Germinal center (tissue), 1 donor: ENCODE measurements at places on chromosomes 3 and 15.

DNA sequence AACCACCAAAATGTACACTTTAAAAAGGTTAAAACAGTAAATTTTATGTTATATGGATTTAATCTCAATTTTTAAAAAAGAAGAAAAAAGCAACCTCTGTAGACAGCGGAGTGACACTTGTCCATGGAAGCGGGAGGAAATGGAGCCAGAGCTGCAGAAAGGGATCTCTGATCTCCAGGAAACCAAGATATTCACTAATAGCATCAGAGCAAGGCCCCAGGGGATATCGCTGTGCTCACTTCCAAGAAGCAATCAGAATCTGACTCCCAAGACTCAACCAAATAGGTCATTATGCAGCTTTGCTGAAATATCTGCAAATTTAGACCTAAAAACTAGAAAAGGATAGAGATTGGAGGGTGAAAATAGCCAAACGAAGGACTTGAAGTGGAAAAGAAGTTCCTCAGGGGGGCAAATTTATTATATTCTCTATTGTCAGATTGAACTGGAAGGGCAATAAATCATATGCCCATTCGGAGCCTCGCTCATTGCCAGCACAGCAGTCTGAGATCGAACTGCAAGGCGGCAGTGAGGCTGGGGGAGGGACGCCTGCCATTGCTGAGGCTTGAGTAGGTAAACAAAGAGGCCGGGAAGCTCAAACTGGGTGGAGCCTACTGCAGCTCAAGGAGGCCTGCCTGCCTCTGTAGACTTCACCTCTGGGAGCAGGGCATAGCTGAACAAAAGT is 62.0 kb upstream of the ATP2C1 start:
- DNase-seq = no peak

DNA sequence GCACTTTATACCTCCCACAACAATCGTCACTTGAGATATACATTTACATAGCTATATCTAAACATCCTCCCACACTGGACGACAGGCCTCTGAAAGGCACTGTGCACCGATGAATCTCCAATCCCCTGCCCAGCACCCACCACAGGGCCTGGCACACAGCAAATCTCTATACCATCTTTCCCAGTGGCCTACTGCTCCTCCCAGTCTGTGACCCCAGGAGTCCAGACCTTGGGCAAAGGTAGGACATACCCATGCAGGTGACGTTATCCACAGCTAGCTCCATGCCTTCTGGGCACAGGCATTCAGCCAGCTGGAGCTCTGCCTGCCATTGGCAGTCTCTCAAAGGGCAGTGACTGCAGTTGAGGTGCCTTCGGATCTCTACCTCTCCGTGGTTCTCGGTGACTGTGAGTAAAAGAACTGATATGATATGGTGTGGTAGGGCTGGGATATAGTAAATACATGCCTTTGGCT is 5.8 kb downstream of the LTK start:
- DNase-seq = no peak

- no peak for DNase-seq
Observed at GRCh38 chr3:116338713-116339112, 106.6 kb downstream of the LSAMP start.

DNA sequence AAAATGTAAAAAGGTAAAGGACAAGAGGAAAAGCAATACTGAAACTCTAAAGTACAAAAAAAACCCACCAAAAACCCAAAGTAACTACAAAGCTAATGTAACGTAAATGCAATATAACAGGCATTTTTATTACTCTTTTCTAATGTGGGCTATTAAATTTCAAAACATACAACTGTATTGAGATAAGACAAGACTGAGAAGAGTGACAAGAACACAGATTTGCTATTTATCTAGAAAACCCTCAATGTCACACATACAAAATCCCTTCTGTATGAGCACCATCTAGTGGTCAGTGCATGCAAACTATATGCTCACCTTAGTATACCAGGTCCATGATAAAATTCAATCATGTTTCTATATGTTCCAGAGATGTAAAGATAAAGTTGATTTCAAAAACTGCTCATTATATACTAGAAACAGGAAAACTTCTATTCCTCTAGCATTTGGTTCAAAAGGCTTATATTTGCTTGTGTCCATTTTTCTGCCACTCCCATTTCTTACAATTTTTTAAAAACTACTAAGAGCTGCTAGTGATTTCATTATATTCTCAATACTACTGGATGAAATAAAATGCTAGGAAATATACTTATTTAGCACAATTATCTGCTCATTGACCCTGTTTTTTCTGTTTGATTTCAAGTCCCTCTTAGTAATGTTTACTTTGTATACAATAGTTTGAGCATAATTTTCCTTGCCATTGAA is 111.4 kb downstream of the DLG1 start:
- DNase-seq = peak; percentile 34

- DNase-seq = no peak
Observed at GRCh38 chr15:41661078-41661517, 893 bp downstream of the MGA start.

- no peak for DNase-seq
Observed at GRCh38 chr3:35651851-35652250, 12.5 kb downstream of the ARPP21 start.

GRCh38 chr3:183255348-183255730 is 2.3 kb downstream of the B3GNT5 start:
- no peak for DNase-seq

DNA sequence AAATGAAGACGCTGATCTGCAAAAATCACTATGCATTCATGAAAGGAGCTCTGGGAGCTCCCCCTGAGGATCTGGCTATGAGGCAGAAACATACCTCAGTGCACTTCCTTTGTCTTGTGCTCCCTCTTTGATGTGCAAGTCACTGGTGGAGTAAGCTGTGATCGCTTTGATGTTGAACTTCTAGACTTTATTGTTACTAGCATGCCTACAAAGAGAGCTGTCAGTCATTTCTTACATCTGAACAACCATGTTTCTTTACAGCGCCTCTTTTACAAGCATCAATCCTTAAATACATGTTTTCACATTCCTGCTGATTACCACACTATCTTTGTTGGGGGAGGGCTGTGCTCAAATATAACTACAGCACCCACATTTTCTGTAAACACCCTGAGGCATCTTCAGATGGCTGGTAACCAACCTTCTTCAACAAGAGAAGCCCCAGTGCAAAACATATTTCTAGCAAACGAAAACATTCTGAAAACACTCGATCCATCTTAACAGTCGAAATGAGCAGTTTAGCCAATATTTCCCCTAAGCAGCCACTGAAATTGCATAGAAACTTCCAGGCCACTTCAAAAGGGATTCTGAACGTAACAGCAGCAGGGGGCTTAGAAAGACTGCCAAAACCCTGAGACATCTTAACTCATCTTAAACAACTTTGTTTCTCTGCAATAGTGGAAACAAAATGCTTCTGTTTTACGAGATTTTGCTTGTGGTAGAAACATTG is 101.9 kb upstream of the ICE2 start:
- DNase-seq = no peak

- no peak for DNase-seq
Observed at GRCh38 chr3:90054311-90054710, 946.9 kb downstream of the EPHA3 start.

- no peak for DNase-seq
Observed at GRCh38 chr15:38070778-38071177, 136.3 kb downstream of the TMCO5A start.

DNA sequence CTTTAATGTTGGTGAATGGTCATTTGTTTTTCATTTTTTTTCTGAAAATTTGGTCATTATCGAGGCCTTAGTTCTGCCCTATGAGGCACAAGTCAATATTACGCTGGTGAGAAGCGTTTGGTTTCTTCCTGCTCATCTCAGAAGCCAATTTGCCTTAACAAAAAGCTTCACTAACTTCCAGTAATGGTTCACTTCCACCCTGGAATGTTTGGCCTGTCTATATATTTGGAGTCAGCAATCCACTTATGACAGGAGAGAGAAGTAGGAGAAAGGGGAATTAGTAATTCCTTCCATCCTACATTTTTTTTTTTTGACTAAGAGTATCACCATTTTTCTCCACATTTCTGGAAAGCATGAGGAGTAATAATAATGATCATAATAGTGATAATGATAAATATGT is 124.4 kb downstream of the DIPK2A start:
- DNase-seq = no peak

- peak; percentile 75 for DNase-seq
Observed at GRCh38 chr3:190321789-190322603, at the start of gene CLDN1. TSS of gene CLDN1 (minus strand) at chr3:190322446. CDS start at chr3:190322206, 240 bp downstream.

DNA sequence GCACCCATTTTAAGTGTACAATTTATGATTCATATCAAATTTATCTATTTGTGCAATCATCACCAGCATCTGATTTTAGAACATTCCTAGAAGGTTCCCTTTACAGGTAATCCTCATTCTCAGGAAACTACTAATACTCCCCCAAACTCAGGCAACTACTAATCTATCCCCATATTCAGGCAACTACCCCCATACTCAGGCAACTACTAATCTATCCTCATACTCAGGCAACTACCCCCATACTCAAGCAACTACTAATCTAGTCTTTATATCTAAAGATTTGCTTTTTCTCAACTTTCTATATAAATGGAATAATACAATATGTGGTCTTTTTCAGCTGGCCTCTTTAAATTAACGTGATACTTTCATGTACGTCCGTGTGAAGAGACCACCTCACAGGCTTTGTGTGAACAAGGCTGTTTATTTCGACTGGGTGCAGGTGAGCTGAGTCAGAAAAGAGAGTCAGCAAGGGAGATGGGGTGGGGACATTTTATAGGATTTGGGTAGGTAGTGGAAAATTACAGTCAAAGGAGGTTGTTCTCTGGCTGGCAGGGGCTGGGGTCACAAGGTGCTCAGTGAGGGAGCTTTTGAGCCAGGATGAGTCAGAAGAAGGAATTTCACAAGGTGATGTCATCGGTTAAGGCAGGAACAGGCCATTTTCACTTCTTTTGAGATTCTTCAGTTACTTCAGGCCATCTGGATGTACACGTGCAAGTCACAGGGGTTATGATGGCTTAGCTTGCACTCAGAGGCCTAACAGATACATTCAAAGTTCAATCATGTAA is 1444.5 kb upstream of the CADM2 start:
- no peak for DNase-seq

DNA sequence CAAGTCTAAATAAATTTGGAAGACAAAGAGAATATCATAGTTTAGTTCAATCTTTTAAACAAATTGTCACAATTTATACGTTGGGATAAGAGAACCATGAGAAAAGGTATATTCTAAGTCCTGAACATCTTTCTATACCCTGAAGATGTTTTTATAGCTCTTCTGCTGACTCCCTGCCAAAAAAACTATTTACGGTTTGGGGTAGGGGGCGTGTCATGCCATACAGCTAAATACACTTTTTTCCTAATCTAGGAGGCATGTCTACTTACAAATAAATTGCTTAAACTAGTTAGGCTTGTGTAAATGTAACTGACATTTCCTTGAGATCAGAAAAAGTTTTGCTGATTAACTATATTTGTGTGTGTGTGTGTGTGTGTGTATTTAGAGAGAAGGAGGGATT is 163.3 kb downstream of the PGPEP1L start:
- no peak for DNase-seq

- no peak for DNase-seq
Observed at GRCh38 chr3:151011427-151011826, 38.9 kb upstream of the CLRN1 start.

DNA sequence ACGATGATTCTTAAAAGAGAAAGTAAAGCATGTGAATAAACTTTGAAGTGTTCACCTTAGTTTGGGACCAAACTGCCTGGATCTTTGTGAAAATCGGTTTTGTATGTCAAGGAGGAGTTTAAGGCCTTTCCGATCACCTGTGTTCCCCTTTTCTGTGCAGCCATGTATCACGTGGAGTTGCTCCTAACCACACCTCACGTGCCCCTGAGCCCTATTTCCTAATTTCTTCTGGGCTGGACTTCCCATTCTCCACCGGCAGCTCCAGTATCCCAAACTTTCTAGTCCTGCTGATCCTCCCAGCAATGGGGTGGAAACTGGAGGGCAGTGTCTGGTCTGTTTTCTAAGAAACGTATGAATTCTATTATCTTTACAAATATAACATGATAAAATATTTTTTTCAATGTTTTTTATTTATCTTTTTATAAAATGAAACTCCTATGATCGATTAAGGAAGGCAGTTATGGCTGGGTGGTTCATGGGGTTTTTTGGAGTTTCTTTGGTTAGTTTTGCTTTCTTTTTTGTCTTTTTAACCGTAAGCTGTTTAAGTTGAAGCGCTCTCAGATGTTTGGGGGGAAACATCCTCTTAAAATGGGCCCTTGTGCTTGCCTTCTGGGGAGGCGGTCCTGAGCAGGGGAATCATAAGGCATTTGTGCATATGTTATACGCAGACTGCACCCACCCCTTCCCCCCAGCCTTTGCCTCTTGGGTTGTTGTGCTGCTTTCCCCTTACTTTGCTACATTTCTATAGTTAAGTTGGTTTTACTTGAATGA is 43.6 kb upstream of the WWTR1 start:
- DNase-seq = no peak

GRCh38 chr15:24617646-24618045 is 57.9 kb upstream of the NPAP1 start:
- no peak for DNase-seq

DNA sequence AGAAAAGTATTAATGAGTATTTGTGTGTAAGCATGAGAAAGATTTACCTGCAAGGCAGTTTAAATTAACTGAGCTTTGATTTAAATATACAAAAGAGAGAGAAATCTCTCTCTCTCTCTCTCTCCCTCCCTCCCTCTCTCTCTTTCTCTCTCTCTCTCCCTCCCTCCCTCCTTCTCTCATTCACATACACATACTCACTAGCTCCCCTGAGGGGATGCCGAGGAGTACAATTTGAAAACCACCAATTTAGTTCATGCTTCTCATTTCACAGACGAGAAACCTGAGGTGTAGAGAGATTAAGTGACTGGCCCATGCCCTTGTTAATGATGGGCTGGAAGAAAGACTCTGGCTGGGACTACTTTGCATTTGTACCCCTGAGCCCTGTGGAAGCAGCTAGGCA is 59.4 kb downstream of the MECOM start:
- no peak for DNase-seq

- DNase-seq = peak; percentile 23
Observed at GRCh38 chr3:14537590-14538450, 2.3 kb downstream of the GRIP2 start.

DNA sequence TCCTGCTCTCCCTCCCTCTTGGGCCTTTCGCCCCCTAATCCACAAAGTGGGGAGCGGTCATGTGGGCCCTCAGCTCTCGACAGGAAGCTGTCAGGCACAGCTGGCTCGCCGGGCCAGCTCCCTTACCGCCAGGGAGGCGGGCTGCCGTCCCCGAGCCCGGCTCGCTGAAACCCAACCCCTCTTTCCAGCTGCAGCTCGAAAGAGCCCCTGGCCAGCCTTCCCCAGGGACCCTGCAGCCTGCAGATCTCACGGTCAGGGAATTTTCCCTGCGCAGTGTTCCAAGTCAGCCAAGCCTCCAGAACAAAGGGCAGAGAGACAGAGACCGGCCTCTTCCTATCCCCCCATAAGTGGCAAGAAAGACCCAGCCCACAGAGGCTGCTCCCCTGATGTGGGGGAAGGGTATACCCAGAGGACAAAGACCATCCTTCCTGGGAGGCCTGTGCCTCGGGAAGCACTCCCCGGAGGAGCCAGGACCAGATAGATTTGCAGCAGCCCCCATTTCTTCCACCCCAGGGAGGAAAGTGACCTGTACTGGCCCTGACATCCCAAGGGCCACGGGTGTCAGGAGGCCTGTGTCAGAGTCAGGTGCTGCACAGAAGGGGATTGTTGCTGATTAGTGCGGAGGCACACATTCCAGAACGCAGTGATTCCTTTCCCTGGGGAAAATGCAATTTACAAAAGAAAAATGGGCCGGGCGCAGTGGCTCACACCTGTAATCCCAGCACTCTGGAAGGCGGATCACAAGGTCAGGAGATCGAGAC is 32.6 kb downstream of the MAGEF1 start:
- no peak for DNase-seq

GRCh38 chr15:57044072-57044702 is 125.7 kb downstream of the TCF12 start:
- DNase-seq = no peak
